ENCODE measurements at places on chromosomes 1 and 21.

DNA sequence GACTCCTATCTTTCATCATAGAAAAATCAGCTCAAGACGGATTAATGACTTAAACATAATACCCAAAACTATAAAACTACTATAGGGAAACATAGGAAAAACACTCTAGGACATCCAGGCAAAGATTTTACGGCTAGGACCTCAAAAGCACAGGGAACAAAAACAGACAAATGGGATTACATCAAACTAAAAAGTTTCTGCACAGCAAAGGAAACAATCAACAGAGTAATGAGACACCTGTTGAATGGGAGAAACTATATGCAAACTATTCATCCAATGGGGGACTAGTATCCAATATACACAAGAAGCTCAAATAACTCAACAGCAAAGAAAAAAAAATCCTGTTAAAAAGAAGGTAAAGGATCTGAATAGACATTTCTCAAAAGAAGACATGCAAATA, 18.6 kb downstream of the NSL1 start:
- DNase-seq = no peak

DNA sequence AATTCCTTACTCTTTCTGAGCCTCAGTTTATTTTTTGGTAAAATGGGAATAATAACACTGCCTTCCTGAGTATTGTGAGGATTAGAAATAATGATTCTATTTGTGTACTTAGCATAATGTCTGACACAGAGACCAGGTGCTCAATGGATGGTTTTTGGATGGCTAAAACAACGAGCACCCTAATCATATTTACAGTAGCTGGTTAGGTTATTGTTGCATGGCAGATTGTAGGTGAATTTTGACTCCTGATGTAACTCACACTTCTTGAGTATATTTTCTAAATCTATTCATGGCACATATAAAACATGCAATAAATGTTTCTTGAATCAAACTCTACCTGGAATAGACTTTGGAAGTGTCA, 11.9 kb upstream of the DUSP10 start:
- no peak for DNase-seq

DNA sequence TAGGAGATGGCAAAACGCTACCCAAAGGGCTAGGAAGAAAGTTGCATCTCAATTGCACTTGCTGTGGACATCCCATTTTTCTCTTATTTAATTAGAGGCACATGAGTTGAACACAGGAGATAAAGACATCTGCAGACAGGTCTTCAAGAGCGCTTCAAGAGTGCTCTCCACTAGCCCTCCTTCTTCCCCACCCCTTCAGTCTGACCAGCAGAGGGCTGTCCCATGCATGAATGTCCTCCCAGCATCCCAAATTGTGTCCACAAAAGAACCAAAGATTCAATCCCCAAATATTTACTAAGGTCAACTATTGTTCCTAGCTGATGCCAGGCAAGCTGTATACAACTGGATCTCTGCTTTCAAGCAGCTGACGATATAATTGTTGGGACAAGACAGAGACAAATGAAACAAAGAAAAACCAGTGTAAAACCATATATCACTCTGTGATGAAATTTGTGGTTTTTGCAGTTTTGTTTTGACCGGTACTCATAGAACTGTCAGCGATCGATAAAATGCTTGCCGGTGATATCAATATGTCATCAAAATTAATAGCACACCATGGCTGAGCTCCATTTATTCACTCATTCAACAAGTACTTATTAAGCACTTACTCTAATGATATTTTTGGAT, 174.2 kb downstream of the TNR start:
- DNase-seq = no peak

- no peak for DNase-seq
Observed at GRCh38 chr21:37006486-37007291, at the start of gene RIPPLY3. Gene RIPPLY3, plus strand, starts transcription at chr21:37006702. Its CDS starts 71 bp downstream, at chr21:37006773.

- no peak for DNase-seq
Observed at GRCh38 chr1:246798606-246799496, 74.6 kb downstream of the SCCPDH start.

GRCh38 chr1:18951818-18952391, 4.6 kb downstream of the IFFO2 start:
- DNase-seq = peak; percentile 89

GRCh38 chr1:81550753-81551152, 250.0 kb upstream of the ADGRL2 start:
- DNase-seq = no peak

GRCh38 chr21:38273745-38274542, 17.2 kb downstream of the KCNJ15 start:
- no peak for DNase-seq

GRCh38 chr1:62386351-62387121, 50.3 kb upstream of the USP1 start:
- DNase-seq = no peak

DNA sequence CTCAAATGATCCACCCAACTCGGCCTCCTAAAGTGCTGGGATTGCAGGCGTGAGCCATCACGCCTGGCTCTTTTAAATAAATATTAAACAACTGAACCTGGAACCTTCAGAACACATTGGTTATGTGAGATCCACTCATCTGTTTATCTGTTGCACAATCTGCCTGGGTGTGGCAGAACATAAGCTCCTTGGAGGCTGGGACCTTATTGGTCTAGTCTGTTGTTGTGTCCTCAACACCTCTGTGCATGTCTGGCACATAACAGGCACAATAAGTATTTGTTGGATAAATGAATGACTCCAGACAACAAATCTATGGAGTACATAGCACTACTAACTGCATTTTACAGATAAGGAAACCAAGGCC, 4.1 kb upstream of the NBL1 start:
- DNase-seq = no peak

- DNase-seq = no peak
Observed at GRCh38 chr1:53237638-53238037, 680 bp downstream of the MAGOH start.

DNA sequence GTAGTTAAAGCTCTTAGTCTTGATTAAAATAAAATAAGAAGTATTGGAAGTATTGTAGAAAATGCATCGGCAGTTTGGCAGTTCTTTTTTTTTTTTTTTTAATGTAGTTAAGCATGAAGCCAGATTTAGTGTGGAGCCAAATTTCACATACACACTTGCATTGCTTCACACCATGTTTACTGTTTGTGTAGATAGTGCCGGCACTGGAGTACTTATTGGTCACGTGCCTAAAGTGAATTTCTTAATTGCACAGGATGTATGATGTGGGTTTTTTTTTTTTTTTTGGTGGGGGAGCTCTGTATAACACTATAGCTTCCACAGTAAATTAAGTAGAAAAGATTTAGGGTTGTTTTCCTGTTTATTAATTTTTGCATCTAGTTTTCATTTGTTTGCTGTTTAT, 21.2 kb upstream of the TMEM61 start:
- DNase-seq = no peak

DNA sequence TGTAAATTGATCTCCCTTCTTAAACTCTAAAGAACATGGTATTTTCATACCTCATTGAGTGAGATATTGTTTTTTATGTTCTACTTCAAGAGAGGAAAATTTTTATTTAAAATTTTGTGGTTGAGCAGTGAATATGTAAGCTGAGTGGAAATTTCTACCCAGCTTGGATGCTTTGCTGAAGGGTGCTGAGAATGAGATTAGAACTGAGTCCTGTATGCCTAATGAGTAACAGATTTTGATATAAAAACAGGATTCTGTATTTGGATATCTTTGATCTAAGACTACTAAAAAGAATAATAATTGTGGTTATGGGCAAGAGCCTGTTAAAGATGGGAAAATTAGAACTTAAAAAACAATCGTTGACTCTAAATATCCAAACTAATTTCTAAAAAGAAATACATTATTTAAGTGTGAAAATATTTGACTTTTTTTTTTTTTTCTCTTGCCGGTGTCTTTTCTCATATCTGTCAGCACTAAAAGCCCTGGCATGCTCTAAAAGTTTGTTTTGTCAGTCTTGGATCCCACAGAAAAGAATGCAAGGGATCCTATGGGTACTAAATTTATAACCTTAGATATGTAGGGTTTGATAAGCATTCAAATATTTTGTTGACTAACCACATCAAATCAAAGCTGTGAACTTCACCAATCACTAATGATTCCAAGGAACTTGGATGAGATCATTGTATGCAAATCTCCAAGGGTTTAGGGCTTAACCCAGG, 652.3 kb downstream of the PTPRC start:
- DNase-seq = no peak

- no peak for DNase-seq
Observed at GRCh38 chr1:45032837-45033236, 20.8 kb downstream of the UROD start.
